Stimulated activated CD4-positive, alpha-beta T cell treated with anti-CD3 and anti-CD28 coated beads, Interleukin-15, amount 100 ng/mL, for 24 hours (primary cell): ENCODE measurements at places on chromosomes 7 and 10.
A peak's percentile ranks its signal among the peaks of the same experiment; 100 is the strongest.

- peak; percentile 86 for DNase-seq
Observed at GRCh38 chr10:121974535-121975294, at the start of gene NSMCE4A. TSS of gene NSMCE4A (minus strand) at chr10:121975217. CDS start at chr10:121975165, 52 bp downstream.

GRCh38 chr7:135714534-135715009 is 13.4 kb downstream of the SLC13A4 start:
- no peak for DNase-seq

GRCh38 chr7:50983850-50984249 is 201.2 kb upstream of the GRB10 start:
- no peak for DNase-seq

GRCh38 chr7:35995334-35995733 is 157.7 kb upstream of the EEPD1 start:
- DNase-seq, result no peak

DNA sequence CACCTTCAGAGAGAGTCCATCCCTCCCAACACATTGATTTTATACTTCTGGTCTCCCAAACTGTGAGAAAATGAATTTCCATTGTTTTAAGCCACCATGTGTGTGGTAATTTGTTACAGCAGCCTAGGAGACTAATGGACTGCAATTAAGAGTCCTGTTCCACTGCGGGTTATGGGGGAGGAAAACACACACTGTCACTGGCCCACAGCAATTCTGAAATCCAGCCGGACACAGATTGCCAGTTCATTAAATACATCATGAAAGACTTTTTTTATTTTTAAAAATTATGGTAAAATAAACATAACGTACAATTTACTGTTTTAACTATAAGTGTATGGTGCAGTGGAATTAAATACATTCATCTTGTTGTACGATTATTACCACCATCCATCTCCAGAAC is 193.4 kb upstream of the GRB10 start:
- DNase-seq, result no peak

GRCh38 chr7:117731455-117731854 is 141.8 kb downstream of the CTTNBP2 start:
- peak; percentile 7 for DNase-seq

GRCh38 chr7:30828591-30828990 is 57.4 kb downstream of the MINDY4 start:
- no peak for DNase-seq

- no peak for DNase-seq
Observed at GRCh38 chr7:148898845-148899484, 14.9 kb upstream of the EZH2 start.

GRCh38 chr7:113113912-113114311 is 4.4 kb downstream of the SMIM30 start:
- DNase-seq, result no peak

DNA sequence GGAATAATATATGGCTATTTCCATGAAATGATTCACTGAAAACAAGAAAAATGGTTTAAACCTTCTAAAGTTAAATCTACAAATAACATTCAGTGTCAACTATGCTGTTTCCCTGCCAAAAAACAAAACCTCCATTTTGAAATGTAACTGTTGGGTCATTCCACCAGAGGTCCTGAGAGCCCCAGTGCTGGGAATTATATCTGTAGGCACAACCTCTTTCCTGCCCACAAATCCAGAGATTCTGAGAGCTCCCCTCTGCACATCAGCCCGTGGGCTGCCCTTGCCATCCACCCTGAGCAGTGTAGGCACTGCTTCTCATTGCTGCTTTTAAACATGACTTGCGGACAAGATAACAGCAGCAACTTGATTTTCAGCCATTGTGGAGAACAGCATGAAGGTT is 198.6 kb downstream of the TMEM178B start:
- DNase-seq, result no peak

DNA sequence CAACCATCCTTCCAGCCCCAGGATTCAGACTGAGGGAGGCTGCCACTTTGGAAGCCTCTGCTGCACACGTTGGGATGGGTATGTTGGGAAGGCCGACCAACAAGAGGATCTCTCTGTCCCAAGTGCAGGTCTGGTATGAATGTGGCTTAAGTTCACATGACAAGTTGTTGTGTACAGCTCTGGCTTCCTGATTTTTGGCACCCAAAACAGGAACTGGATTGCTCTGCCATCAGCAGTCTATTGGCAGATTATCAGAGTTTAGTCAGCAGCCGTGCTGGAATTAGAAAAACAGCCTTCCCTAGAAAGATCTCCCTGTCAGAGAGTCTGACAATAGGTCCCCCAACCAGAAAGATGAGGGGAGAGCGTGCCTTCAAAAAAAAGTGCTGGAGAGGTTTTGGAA is 66.9 kb downstream of the GOLGA7B start:
- DNase-seq, result no peak

GRCh38 chr7:104980841-104981671 is 32.9 kb upstream of the KMT2E start:
- DNase-seq, result no peak

- DNase-seq, result no peak
Observed at GRCh38 chr7:73789051-73789450, 19.0 kb upstream of the CLDN3 start.

GRCh38 chr7:129494041-129494440 is 8.3 kb upstream of the SMKR1 start:
- no peak for DNase-seq

GRCh38 chr7:121774563-121774962 is 98.4 kb upstream of the PTPRZ1 start:
- DNase-seq, result no peak

DNA sequence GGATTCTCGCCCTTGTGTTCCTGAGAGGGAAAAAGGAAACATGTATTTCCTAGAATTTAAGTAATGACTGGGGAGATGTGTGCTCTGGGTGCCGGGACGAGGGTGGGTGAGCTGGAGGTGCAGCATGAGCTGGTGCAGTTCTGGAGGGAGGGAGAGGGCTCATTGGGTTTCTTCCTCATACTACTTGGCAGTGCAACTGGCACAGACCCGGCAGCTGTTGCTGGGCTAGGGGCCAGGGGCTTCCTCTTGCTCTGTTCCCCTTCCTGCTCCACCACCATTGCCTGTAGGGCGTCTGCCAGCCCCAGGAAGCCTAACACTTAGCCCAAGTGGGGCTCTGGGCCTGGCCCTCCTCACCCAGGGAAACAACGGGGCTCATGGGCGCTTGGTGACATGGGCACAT is 5.9 kb downstream of the RET start:
- DNase-seq, result no peak

DNA sequence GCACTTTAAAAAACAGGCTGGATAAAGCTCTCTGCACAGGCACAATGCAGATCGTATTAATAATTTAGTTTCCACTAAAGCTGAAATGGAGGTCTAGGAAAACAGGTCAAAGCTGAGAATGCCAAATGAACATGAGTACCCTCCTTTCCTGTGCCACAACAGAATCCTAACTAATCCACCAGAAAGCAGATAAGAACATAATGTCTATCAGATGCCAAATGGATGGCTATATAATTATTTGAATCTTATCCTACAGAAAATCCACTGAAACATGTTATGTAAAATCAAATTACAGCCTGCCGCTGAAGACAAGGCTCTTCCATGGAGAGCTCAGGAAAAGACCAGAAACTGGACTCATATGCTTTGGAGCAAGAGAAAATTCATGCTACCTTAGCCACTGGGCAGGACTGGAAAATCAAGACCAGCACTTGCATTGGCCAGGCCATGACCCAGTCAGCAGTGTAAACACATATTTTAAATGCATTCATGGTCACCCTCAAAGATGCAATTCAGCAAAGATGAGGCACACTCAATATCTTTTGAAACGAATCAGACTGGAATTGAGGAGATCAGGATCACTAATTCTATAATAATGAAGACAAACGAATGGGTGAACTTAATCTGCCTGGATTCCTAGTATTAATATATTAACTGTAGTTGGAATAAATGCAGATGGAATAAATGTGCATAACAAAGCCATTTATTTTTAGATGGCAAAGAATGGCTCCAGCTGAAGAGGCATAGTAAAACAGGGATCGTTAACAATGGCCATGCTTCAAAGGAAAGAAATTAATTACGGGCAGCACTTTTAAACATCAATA is 13.2 kb downstream of the ANK3 start:
- no peak for DNase-seq

- no peak for DNase-seq
Observed at GRCh38 chr10:129769381-129770116, 194.5 kb downstream of the EBF3 start.

- peak; percentile 71 for DNase-seq
Observed at GRCh38 chr10:6543431-6544005, 36.6 kb downstream of the PRKCQ start.

- DNase-seq, result no peak
Observed at GRCh38 chr7:156845379-156846101, 47.4 kb downstream of the LMBR1 start.

- no peak for DNase-seq
Observed at GRCh38 chr7:106545275-106545674, 115.7 kb downstream of the CCDC71L start.

DNA sequence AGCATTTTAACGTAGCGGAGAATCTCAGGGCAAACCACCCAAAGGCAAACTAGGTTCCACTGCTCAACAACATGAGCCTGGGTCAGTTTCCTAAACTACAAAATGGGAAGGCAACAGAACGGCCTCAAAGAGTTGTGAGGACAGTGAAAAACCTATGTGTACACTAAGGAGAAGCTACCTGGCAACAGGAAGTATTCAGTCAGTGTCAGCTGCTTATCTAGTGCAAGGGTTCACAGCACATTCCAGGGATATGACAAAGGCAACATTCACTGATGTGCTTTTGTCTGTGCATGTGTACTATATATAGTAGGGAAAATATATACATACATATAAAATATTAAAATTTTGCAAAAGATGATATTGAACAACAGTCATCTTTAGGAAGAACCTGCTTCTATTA is 17.2 kb downstream of the NUDCD3 start:
- DNase-seq, result no peak

GRCh38 chr10:30829901-30830300 is 200.3 kb upstream of the LYZL2 start:
- no peak for DNase-seq

DNA sequence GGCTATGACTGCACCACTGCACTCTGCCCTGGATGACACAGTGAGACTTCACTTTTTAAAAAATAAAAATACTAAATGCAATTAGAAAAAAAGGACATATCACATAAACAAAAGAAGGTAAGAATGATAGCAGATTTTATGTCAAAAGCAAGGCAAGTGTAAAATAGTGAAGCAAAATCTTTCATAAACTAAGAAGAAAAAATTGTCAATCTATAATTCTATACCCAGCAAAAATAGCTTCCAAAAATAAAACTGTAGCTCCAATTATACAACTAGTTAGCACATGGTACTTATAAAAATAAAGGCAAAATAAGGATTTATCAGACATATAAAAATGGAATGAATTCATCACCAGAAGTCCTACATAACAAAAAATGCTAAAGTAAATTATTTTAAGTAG is 85.4 kb upstream of the SVIL start:
- DNase-seq, result no peak

DNA sequence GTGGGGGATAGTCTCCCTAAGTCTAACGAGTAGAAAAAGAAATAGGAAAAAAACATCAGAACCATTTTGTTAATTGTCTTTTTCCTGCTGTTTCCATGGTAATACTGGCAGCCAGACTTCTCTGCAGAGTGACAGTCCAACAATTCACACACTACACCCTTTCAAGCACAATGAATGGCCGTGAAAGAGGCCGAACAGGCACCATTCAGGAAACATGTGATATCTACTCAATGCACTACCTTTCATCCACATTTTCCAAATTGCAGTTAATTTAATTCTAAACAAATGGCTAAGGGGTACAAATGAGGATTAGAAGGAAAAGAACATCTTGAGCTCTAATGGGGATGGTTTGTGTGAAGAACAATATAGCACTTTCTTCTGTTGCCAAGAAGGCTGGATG is 358.5 kb upstream of the ANKRD30A start:
- no peak for DNase-seq

DNA sequence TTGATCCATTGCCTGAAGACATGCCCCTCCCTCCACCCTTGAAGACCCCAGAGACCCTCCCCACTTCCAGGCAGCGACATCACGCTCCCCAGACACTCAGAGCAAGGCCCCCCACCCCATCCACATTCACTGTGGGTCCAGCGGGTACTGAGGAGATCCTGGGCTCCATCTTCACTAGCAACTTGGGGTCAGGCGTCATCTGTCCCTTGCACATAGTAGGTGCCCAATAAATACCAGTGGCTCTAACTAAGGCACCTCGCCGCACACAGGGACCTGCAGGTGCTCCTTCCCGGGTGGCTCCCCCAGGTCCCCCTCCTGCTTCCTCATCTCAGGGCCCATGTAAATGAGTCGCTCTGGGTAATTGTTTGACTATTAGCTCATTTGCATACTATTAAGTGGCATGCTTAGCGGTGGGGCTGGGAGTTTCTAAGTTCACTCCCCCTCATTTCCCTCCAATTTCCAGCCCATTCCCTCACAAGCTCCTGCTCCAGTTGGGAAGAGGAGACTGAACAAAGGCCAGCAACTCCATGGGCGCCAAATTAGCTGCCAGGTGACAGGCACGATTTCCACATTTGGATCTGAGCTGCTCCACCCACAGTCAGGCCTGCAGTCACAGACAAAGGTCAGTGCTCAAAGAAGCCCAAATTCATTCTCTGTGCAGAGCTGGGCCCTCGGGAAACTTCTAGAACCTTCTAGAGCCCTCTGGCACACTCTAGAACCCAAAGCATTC is 29.7 kb downstream of the EBF3 start:
- no peak for DNase-seq
